Fibroblast of the conjunctiva (primary cell): ENCODE measurements at places on chromosomes 3 and 15.
A peak's percentile ranks its signal among the peaks of the same experiment; 100 is the strongest.

- DNase-seq, result no peak
Observed at GRCh38 chr3:133490468-133491351, 82.8 kb upstream of the CDV3 start.

GRCh38 chr15:96460106-96460505 lies 129.6 kb downstream of the NR2F2 start:
- DNase-seq, result no peak

- DNase-seq, result no peak
Observed at GRCh38 chr3:95356764-95357501, 1294.1 kb downstream of the NSUN3 start.

DNA sequence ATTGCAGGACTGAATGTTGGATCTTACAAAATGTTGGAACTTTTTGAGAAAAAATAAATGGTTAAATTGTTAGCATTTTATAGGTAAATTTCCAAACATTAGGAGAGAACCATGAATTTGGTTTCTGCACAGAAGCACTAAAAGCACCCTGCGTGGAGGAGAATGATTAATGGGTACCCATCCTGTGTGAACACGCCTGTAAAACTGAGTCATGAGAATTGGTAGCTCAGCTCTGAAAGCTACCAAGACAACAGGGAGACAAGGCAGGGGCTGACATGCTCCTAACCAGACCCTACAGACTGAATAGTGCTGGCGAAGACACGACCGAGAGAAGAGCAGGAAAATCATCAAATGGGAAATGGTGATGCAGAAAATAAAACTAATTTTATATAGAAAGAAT lies 32.4 kb upstream of the MTMR10 start:
- DNase-seq, result no peak

- DNase-seq, result peak; percentile 26
Observed at GRCh38 chr15:42385206-42385979, 26.1 kb downstream of the CAPN3 start.

DNA sequence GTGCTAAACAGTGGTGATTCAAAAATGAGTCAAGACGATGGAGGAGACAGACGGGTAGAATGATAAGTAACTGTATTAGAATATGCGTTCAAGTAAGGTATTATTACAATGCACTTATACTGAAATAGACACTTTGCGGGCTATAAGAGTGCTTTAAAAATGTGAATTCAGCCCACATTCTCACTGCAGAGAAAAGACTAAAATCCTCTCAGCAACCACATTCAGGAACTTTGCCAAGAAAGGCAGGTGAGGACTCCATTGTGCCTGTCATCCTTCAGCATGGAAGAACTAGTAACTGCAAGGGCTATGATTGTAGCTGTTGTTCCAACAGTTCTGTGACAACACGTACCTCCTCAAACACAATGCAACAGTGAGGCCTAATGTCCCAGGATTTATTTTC lies 272.0 kb downstream of the RORA start:
- DNase-seq, result no peak

- DNase-seq, result no peak
Observed at GRCh38 chr3:117562000-117562399, 852.4 kb downstream of the TUSC7 start.

GRCh38 chr3:66177026-66177425 lies 43.8 kb upstream of the SLC25A26 start:
- DNase-seq, result no peak

GRCh38 chr3:167733961-167734497 lies 663 bp downstream of the PDCD10 start:
- DNase-seq, result no peak

DNA sequence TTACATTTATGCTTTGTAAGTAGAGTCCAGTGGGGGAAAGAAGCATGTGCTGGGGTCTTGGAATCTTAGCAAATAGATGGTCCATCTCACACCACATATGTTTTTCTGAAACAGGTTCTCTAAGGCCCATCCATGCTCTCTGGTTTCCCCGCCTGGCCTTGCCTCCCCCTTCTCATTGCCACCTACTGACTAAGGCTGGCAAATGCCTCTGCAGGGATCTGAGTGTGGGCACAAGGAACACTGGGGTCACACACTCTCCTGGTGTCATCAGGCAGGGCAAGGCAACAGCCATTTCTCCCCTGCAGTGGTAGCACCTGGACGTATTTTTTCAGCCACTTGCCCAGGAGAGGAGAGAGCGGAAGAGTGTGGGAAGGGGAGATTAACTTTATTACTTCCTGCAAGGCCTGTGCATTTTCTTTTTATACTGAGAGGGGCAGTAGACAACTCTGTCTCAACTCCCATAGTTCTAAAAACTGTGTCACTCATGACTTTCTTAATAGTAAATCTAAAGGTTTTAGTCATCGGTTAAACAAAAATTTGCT lies 804.2 kb upstream of the NECTIN3 start:
- no peak for DNase-seq

DNA sequence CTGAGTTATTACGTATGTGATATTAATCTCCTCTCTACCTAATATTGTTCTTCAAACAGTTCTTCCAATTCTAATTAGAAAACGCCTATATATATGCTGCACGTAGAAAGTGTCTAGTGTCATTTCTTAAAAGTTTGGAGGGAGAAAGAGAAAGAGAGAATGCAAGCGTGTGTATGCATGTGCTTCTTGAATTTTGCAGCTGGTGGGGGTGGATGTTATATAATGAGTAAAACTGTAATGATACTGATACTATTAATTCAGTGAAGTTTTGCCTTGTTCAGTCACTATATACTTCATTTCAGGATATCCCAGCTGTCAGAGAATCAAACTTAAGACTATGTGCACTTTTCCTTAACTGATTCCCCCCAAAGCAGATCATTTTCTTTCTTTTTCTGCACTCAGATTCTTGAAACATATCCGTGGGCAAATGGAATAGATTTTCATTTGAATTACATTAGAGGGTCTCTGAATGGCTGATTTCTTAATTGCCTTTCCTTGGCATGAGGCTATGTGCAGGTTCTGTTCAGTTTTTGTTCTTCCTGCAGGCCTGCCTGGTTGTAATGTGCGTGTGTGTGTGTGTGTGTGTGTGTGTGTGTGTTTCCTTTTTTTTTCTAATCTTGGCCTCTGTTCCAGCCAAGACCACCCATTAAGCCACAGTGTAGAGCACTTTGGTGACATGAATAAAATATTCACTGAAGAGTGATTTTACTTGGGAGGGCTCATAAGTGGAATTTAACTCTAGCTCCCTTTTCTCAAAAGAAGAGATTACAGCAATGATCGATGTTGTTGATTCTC lies 617.5 kb downstream of the RBMS3 start:
- no peak for DNase-seq

DNA sequence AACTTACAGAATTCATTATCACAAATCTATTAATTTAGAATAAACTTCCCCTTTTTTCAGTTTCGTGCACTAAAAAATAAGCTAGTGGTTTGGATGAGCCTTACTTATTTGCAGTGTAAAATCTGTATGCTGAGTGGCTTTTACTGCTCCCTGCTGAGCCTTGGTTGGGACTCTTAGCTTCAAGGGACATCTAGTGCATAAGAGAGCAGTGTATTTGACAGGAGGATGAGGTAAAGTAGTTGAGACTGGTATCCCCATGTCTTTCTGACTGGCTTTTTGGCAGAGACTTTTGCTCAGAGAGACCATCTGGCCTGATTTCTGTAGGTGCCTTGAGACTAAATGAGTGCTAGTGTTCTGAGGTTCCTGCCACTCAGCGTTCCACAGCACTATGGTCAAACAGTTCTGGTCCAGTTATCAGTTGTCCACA lies 11.8 kb downstream of the CAPN7 start:
- DNase-seq, result no peak

- DNase-seq, result no peak
Observed at GRCh38 chr15:101307897-101308603, 13.0 kb upstream of the SNRPA1 start.

GRCh38 chr3:116038968-116039650 lies 406.2 kb downstream of the LSAMP start:
- DNase-seq, result no peak

GRCh38 chr3:123336001-123336400 lies 112.9 kb downstream of the ADCY5 start:
- no peak for DNase-seq

DNA sequence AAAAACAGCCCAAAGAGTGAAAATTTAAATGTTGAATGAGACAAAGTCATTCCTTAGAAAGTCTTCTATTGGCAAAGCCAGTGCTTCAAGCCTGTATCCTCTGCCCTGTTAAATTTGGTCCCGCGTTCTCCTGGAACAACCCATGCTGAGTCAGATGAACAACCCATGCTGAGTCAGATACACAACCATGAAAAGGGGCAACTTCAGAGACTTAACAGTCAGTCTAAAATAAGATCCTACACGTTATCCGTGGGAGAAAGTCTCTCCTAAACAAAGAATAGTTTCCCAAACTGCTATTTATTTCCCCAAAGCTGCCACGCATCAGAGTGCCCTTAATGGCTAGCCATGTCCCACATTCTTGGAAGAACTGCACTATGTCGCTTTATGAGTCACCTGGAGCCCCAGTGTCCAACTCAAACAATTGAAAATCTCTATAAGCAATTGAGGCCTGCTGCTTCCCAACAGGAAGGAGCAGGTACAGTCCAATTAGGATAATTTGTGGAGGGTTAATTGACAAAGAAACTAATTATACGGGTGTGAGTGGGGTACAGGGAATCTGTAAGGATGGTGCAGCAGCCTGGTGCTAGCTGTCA lies 66.1 kb downstream of the WHAMM start:
- DNase-seq, result no peak

DNA sequence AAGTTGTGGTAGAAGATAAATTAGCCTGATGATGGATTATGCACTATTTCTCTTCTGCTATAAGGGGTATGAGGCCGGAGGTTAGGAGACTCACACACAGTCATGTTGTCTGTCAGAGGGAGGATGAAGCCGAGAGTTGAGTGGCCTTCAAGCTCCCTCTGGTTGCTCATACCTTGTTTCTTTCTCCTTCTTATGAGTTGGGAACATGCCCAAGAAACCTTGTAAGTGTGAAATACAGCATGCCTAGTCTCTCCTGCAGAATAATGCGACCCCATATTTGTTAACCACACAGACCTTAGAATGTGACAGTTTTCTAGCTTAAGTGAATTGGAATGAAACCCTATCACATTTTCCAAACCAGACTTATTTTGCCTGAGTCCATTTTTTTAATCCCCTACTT lies 366.7 kb downstream of the PTPRG start:
- no peak for DNase-seq

DNA sequence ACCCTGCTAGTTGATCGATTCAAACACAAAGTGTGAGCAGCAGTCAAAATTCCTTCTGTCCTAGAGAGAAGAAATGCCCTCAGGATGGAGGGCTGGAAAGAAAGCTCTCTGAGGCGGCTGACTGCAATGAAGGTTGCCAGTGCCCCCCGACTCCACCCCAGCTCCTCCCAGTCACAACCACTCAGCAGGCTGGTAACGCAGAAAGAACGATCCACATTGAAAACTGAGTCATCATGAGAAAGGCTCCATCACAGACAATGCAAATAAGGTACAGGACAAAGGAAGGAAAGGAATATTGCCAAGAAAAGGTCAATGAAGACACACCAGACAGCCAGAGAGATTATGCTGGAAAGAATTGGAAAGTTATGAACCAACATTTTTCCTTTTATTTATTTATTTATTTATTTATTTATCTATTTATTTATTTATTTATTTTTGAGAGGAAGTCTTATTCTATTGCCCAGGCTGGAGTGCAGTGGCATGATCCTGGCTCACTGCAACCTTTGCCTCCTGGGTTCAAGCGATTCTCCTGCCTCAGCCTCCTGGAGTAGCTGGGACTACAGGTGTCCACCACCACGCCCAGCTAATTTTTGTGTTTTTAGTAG lies 17.4 kb upstream of the VGLL4 start:
- DNase-seq, result no peak

DNA sequence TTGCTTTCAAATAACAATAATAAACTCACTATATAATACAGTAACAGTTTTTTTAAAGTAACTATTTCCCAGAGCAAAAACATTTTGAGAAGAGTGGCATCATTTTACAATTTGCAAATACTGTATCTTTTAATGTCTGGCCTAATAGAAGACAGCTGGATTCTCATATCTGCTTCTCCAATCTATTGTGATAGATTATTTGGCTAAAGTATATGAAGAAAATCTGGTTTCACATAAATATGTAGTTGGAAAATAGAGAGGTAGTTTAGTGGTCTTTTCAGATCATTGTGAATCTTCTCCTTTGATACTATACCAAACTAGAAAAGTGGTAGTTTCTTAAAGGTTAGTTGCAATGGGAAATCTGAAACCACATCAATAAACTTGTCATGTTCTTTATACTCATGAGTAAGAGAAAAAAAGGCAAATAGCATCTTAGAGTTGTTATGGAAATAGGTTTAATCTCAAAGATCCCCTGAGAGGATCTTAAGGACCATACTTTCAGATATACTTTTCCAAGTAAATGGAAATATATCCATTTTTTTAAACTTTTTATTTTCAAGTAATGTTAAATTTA lies 124.8 kb upstream of the NR2E3 start:
- DNase-seq, result no peak

- DNase-seq, result no peak
Observed at GRCh38 chr3:120263792-120264191, 21.2 kb downstream of the GPR156 start.

- DNase-seq, result no peak
Observed at GRCh38 chr3:141471160-141471559, 15.7 kb upstream of the RASA2 start.

- no peak for DNase-seq
Observed at GRCh38 chr15:62360332-62361097, 195.4 kb upstream of the C2CD4B start.

DNA sequence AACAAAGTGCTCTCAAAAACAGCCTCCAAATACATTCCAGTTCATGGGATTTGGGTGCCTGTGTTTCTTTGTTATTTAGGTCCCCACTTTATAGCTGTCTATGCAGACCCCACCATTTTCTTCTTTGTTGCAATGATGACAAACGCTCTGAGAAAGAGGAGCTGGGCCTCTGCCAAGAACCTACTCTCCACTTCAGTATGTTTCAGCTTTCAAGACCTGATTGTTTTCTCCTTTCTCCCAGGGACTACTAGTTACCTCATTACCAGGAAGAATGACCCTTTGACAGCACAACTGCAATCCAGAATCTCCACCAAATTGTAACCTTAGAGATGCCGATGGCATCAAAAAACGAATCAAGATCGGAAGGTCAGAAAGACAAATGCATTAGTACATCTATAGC lies 236.8 kb downstream of the MEIS2 start:
- DNase-seq, result no peak

DNA sequence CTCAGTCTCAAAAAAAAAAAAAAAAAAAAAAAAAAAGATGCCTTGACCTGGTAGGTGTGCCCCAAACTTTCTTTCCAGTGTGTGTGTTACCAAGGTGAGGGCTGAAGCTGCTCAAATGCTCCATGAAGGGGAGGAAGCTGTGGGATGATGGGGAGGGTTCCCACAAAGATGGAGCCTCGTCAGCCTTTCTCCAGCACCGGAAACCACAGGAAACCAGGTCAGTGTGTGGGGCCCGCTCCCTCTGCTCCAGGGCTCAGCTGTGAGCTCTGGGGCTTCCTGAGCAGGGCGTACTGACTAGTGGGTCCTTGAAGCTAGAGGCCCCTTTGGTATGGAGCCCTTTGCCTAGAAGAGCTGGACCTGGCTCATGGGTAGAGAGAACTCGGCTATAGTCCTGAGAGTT lies 681 bp upstream of the IL17RE start:
- DNase-seq, result no peak
